ENCODE measurements at places on chromosomes 1 and 21.

DNA sequence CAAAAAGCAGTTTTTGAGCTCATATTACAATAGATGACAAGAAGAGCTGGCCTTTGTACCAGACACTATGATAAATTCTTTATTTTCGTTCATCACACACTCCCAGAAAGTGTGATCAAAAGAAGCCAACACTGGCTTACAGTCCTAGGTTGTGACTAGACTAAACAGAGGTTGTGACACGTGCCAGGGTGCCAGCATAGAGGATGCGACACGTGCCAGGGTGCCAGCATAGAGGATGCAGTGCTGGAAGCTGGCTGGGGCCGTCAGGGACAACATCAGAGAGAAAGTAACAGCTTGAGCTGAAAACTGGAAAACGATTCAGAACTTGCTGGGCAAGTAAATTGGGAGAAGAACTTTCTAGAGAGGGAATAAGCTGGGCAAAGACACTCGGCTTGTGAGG lies 2.2 kb downstream of the MTARC1 start:
- DNase-seq: no peak

- peak; percentile 91 for DNase-seq
Observed at GRCh38 chr21:45555557-45556301, 13.5 kb upstream of the SLC19A1 start.

- DNase-seq: no peak
Observed at GRCh38 chr1:172939475-172939874, 111.3 kb downstream of the TNFSF18 start.

DNA sequence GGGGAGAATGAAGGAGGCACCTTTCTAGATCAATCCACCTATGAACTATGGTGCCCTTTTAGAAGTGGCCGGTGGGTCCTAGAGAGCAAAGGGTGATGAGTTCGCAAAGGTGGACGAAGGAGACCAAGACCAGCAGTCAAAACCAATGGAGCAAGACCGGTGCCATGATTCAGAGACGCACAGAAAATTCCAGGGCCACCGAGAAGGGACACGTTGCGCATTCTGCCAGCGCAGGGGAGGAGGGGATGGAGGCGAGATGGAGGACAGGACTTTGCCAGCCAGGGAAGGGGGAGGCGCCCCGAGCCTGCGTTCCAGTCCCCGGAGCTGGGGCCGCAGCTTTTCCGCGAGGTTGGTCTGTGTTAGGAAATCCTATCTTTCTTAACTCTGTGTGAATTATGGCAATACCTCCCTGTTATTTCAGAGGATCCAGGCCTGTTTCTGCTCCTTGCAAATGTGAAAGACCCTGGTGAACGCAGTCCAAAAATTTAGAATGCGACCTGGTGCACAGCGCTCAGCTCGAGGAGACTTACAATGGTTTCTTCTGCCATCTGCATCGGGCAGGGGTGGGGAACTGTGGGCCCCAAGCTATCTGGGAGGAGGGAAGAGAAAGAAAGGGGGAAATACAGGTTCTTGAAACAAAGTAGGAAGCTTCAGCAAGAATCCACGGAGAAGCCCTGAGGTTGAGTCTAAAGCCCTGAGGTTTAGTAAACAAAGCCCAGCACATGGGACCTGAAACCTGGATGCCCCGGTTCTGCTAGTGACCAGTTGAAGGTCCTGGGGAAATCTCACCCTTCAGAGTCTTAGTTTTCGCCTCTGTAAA lies 129.4 kb downstream of the MRPS6 start:
- peak; percentile 68 for DNase-seq

DNA sequence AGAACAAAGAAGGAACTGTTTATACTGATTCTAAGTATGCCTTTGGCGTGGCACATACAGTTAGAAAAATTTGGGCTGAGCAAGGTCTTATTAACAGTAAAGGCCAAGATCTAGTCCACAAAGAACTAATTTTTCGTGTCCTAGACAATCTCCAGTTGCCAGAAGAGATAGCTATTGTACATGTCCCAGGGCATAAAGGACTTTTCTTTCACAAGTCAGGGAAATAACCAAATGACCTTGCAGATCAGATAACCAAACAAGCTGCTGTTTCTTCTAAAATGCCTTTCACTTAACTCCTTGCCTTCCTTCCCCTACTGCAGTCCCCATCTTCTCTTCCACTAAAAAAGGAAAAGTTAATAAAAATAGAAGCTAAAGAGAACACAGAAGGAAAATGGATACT lies 4.0 kb downstream of the TEX50 start:
- DNase-seq: no peak

DNA sequence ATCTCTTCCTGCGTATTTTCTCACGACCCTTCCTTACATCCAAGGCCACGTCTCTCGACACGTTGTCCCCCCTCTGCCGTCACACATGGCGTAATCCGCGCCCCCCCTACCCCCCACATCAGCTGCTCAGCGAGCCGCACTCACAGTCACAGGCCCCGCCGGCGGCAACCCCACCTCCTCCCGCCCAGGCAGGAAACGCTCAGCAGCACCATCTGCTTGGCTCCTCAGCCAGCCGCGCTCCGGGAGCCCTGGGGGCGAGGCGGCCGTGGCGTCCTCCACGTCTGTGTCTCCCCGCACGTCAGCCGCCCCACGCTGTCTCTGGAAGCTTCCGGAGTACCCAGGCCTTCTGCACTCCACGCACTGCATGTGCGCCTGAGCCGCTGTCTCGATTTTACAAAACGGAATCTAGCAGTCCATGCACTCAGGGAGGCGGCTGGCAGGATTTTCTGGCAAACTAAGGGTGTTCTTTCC lies 64.6 kb downstream of the SIK1 start:
- peak; percentile 84 for DNase-seq

- no peak for DNase-seq
Observed at GRCh38 chr1:37666241-37666867, 26.0 kb upstream of the CDCA8 start.

GRCh38 chr1:29057700-29058099 lies 66.0 kb downstream of the TMEM200B start:
- DNase-seq: peak; percentile 10

DNA sequence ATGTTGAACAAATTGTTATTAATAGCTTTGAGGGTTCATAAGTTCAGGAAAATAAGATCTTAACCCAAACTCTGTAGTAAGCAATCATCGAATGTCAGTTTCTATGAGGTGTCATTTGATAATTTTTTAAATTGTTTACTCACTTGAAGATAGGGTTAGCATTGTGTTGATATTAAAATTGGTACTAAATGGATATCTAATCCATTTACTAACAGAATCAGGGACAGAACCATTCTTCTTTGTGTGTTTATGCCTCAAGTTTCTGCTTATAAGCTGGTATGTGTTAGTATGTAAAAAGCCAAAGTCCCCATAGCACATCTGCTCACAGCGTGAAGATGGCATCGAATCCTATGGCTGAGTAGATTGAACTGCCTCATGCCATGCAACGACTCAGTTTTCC lies 13.4 kb downstream of the DDR2 start:
- no peak for DNase-seq

DNA sequence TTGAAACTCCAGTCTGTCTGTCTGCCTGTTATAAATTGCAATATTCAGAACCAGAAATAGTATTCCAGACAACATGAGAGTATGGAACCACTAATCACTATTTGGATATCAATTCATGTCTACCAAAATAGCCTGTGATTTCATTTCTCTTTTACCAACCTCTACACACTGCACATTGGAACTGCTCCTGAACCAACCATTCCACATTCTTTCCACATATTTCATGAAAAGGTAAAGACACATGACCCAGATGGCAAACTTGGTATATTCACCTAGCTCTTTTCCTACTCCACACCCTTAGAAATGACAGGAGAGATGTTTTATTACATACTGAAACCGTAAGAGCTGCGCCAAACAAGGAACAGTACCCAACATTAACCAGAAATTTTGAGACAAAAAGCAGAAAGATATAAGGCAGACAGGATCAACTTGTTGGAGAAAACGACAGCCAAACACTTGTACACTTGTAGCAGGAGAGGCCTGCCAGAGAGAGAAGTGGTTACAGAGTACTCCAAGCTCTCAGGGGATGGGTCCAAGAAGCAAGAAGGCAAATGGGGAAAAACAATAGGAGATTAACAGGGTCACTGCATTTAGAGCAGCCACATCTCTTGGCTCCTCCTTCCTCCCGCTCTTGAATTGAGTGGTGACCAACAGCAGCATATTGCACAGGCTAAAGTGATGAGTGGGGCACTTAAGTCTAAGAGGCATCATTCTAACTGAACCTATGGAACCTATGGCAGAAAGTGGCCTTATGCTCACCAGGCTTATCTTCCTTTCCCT lies 148.7 kb downstream of the SETD4 start:
- DNase-seq: no peak
